ENCODE measurements at places on chromosomes 2 and 18.
A peak's percentile ranks its signal among the peaks of the same experiment; 100 is the strongest.

DNA sequence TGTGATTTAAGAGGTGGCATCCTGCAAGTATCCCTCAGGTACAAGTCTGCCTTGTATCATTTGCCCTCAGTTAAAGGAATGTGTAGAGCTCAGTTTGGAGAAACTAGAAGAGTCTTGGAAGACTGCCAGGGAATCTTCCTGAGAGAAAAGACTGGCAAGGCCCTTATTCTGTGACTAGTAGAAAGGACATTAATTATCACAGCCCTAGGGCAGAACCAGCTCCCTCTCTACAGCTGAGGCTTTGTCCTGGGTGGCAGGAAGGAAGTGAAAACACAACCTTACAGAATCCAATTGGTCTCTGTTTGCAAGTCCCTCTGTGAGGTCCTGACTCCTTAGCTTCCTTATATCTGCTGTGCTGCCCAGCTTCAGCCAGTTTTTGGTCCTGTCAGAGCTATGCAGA is 385.9 kb upstream of the CYRIA start:
- no peak for DNase-seq

DNA sequence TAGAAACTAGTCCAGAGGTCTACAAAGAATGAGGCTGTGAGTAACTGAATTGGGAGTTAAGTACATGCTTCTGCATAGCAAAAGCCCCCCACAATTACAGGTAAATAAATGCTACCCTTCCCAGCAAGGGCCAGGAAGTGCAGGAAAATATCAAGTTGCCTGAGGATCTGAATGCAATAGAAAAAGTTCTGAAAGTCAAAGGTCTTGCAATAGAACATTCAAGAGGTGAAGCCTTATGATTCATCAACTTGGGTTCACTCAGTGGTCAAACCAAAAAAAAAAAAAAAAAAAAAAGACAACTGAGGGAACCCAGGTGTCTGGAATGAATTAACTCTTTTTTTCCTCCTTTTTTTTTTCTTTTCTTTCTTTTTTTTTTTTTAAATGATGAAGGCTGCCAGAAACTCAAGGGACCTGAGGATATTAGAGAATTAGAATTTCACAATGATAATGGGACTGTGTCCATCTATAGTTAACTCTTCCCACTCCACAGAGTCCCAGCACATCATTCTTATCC is 42.9 kb upstream of the RFX8 start:
- no peak for DNase-seq

- DNase-seq = no peak
These were observed 58.0 kb upstream of the EML6 start for GRCh38 chr2:54665436-54665856.

- DNase-seq = no peak
These were observed 1.7 kb downstream of the ACVR2A start for GRCh38 chr2:147846412-147847081.

- DNase-seq = no peak
These were observed 7.6 kb downstream of the SERPINE2 start for GRCh38 chr2:224031358-224031970.

- no peak for DNase-seq
These were observed 493.7 kb upstream of the CDH7 start for GRCh38 chr18:65257149-65257548.

GRCh38 chr2:175002547-175003274 is 2.5 kb downstream of the CHN1 start:
- no peak for DNase-seq

GRCh38 chr2:166406374-166406773 is 30.6 kb upstream of the SCN9A start:
- DNase-seq = no peak

DNA sequence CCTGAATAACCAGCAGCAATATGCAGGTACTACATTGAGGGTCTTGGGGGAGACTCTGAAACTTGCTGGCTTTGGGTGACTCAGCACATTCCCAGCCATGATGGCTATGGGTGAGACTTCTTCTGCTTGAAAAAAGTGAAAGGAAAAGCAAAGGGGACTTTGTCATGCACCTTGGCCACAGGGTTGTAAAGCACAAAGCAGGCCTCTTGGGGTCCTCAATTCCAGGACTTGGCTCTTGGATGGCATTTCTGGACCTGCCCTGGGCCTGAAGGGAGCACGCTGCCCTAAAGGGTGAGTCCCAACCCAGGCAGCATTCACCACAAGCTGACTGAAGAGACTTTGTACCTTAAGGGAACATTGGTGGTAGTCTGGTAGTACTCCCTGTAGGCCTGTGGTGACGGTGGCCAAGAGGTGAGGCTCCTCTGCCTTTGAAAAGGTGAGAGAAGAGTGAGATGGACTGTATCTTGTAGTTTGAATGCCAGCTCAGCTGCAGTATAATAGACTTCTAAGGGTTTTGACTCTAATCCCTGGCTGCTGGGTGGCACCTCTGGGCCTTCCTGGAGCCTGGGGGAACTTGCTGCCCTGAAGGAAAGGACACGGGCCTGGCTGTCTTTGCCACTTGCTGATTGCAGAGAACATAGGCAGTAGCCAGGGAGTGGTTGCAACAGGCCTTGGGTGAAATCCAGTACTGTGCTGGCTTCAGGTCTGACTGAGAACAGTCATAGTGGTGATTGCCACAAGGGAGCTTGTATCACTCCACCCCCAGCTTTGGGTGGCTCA is 36.5 kb upstream of the CYTIP start:
- DNase-seq = no peak

DNA sequence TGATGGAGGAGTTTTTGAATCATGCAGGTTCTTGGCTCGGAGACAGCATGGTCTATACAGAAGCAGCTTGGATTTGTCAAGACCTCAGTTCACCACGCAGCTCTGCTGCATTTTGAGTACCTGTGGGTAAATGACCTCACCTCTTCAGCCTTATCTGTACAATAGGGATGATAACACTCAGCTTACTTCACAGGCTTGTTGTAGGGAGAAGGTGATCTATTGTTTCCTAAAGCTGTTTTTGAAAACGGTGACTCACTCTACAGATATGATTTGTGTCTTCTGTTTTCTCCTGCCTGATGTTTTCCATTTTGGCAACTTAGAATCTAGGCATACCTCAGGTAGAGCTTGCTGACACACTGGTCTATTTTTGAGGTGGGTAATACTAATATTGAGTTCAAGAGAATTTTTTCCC is 80.3 kb downstream of the FMNL2 start:
- no peak for DNase-seq

- no peak for DNase-seq
These were observed 61.5 kb downstream of the G6PC2 start for GRCh38 chr2:168962636-168963035.

- DNase-seq = no peak
These were observed 69.6 kb downstream of the KLHL29 start for GRCh38 chr2:23454501-23455120.

DNA sequence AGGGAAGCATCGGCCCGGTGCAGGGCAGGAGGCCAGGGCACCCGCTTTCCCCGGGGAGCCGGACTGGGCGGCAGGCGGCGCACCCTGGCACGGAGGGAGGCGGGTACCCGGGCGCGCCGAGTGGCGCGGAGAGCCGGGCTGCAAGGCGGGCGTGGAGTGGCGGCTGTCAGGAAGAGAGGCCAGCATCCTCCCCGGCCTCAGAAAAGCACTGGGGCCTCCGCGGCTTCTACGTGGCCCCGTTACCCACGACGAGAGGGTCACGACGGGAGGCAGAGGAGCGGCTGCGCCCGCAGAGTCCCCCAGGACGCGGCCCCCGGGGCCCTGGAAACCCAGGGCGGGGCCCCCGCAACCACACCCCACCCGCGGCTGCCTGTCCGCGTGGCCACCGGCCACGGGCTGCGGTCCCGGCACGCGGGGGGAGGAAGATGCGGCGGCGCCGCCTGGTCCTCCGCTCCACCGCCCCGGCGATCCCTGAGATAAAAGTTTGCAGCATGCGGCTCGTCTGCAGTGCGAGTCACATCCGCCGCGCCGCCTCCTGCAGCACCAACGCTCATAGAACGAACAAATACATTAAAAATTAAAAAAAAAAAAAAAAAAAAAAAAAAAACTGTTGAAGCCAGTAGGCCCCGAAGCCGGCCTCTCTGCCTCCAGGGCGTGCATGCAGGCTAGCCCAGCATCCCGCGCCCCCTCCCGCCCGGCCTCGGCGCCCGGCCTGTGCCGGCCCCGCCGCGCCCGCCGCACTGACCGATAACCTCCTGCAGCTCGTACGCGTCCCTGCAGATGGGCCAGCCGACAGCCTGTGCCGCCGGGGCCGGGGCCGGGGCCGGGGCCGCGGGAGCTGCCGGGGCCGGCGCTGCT is 683 bp downstream of the STK39 start:
- DNase-seq = no peak

- DNase-seq = no peak
These were observed 114.6 kb downstream of the MYO5B start for GRCh38 chr18:50080316-50080715.

GRCh38 chr2:194686569-194686968 is 970.5 kb upstream of the SLC39A10 start:
- no peak for DNase-seq

DNA sequence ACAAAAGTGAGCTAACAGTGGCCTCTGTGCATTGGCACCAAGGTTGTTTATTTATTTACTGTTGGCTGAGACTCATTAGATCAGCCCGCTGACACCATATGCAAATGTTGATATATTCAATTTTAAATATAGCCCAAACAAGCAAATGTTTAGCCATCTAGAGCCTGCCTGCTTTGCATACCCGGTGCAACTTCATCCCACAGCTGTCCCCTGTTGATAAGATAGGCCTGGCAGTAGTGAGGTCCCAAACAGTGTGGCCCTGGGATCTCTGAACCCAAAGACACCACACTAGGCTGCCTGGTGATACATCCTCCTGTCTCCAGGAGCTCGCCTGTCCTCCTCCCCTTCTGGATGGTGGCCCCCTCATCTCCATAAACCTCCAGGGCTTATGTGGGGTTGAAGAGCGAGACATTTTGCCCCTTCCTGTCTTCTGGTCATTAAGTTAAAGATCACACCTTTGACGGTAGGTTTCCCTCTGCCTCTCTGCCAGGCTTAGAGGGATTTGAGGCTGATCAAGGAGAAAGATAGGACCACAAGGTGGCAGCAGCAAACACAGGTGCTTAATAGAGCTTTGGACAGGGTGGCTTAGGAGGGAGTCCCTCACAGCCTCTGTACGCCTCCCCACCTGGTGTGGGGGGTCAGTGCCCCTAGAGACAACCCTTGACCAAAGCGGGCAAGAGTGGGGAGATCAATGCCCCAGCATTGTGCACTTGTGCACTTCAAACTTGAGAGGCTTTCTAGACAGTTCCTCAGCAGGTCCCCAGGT is 23.7 kb upstream of the MYO5B start:
- no peak for DNase-seq

DNA sequence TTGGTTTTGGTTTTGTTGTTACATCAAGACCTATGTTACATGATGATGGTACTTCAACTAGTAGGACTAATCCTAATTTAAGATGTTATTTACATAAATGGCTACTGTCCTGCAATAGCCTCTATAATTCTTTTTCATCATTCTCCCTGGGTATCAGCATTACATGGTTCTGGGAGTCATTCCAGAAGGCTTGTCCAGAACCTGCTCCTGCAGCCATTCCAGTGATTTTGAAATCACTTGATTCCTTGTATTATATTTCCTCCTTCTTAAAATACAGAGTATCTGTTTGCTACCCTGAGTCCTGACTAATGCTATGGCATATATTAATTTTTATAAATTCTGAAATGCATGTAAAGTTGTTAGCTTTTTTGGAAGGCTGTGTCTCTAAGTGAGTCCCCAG is 400.5 kb upstream of the MEIS1 start:
- DNase-seq = no peak

GRCh38 chr2:174744111-174744510 is 20.2 kb downstream of the CHRNA1 start:
- peak; percentile 75 for DNase-seq

GRCh38 chr2:237895544-237896506 is 36.4 kb downstream of the RAMP1 start:
- DNase-seq = no peak

DNA sequence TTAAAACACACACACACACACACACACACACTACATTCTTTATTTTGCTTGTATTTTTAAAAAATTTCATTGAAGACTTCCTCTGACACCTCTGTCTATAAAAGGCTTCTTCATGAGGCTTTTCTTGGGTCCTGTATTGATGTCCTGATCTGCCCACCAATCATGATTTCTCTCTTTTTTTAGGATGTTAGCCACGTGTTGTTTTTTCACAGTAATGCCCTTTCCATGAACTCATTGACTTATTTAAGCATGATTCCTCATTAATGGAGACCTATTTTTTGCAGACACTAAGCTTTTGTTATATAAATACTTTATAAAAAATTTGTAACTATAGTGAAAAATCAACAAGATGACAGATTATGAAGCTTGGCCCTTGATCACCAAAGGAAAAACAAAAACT is 173.8 kb upstream of the CNTNAP5 start:
- DNase-seq = no peak

- DNase-seq = no peak
These were observed 886.3 kb downstream of the SLC4A3 start for GRCh38 chr2:220513573-220514288.

GRCh38 chr2:231393149-231394131 is 2.1 kb upstream of the B3GNT7 start:
- DNase-seq = no peak

DNA sequence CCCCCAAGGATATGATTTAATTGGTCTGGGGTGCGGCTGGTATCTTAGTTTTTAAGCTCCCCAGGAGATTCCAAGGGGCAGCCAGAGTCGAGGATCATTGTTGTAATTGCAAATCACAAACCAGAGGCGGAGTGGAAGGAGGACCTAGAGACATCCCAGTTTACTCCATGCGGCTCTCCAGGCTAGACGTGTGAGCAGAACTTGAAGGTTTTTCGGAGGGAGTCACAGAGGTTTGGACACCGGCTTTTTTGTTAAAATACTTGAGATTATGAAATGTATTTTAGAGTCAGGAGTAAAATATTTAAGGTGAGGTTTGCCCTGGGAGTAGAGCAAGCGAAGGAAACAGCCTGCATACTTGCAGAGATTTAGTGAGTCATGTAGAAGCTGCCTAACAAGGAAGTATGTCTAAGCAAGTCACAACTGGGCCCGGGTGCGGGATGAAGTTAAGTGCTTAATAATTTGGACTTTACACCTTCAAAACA is 39.5 kb downstream of the TGOLN2 start:
- no peak for DNase-seq

DNA sequence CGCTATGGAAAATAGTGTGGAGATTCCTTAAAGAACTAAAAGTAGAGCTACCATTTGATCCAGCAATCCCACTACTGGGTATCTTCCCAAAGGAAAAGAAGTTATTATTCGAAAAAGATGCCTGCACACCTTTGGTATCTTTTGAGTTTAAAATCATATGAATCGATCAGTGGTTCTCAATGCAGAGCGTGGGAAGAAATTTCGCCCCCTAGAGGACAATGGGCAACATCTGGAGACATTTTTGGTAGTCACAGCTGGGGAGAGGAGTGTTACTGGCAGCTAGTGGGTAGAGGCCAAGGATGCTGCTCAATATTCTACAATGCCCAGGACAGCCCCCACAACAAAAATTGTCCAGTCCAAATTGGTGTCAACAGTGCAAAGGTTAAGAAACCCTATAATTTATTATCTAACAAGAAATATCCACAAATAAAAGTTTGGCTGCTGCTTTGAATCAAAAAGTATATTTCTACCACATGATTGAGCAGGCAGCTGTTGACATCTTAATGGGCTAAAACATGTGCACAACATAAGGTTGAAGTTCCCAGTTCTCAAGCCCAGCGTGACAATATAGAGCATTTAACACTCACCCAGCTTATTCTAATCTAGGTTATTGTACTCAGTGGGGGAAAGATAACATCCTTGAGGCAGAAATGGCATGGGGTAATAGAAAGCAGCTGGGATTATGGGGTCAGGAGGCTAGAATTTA is 425.7 kb downstream of the LRATD1 start:
- DNase-seq = no peak

All from kidney epithelial cell (primary cell).